ENCODE measurements at places on chromosomes 7 and 10.

GRCh38 chr10:120824881-120825309, 26.3 kb upstream of the WDR11 start:
- peak; percentile 31 for DNase-seq

GRCh38 chr10:29712108-29712507, 77.3 kb upstream of the SVIL start:
- no peak for DNase-seq

GRCh38 chr7:42506097-42506496, 269.1 kb upstream of the GLI3 start:
- DNase-seq, result no peak

GRCh38 chr10:60952067-60952845, 8.3 kb upstream of the RHOBTB1 start:
- peak; percentile 38 for DNase-seq

DNA sequence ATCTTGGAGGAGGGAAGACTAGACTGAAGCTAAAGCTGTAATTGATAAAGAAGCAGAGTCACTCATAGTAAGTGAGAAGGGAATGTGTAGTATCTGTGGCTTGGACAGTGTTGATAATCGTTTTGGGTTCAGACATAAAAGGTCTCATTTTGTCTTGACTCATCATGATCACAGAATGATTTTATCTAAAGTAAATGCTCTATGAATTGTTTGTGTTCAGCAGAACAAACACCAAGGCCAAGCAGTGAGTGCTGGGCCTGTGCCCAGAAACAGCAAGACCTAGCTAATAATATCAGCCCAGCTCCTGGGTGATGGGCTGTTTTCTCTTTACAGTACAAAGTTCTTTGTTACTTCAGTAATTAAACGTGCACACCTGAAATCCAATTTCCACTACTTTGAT, 26.7 kb upstream of the CD36 start:
- DNase-seq, result no peak

- DNase-seq, result peak; percentile 20
Measured at GRCh38 chr10:20257422-20257821, 441.2 kb downstream of the PLXDC2 start.

- DNase-seq, result no peak
Measured at GRCh38 chr7:82897500-82897899, 265.2 kb downstream of the PCLO start.

DNA sequence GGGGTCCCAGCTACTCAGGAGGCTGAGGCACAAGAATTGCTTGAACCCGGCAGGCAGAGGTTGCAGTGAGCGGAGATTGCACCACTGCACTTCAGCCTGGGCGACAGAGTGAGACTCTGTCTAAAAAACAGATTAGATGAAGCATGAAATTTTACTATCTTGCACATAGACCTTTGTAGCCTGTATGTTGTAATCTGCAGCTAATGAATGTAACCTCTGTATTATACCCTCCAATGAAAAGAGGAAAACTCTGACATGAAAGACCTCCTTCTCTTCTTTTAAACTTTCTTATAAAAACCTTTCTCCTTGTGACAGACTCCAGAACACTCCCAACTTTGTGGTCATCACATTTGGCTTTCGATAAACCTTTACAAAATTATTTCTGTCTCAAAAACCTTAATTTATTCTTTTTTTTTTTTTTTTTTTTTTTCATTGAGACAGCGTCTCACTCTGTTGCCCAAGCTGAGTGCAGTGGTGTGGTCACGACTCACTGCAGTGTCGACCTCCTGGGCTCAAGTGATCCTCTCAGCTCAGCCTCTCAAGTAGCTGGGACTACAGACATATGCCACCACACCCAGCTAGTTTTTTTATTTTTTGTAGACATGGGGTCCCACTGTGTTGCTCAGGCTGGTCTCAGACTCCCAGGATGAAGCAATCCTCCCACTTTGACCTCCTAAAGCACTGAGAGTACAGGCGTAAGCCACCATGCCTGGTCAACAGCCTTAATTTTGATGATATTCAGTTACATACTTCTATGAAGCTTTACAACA, 97.4 kb downstream of the SVOPL start:
- peak; percentile 67 for DNase-seq

- no peak for DNase-seq
Measured at GRCh38 chr7:7673240-7673550, 32.6 kb downstream of the UMAD1 start.

GRCh38 chr7:117692338-117692737, 180.9 kb downstream of the CTTNBP2 start:
- no peak for DNase-seq

- no peak for DNase-seq
Measured at GRCh38 chr7:5692112-5692844, 89.2 kb downstream of the RNF216 start.

DNA sequence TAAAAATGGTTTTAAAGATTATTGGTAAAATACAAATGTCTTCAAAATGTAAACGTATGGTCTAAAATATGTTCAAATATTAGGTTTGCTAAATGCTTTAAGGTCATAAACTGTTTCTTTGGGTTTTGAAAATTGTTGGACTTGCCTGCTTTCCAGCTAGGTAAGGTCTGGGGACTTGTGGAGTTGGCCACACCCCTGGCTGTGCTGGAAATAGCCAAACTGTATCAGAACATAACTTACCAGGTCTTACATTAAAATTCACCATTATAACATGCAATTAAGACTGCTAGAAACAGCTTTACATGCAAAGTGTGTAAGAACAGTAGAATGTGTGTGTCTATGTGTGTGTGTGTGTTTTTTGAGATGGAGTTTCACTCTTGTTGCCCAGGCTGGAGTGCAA, 29.7 kb upstream of the BNIP3 start:
- DNase-seq, result no peak

DNA sequence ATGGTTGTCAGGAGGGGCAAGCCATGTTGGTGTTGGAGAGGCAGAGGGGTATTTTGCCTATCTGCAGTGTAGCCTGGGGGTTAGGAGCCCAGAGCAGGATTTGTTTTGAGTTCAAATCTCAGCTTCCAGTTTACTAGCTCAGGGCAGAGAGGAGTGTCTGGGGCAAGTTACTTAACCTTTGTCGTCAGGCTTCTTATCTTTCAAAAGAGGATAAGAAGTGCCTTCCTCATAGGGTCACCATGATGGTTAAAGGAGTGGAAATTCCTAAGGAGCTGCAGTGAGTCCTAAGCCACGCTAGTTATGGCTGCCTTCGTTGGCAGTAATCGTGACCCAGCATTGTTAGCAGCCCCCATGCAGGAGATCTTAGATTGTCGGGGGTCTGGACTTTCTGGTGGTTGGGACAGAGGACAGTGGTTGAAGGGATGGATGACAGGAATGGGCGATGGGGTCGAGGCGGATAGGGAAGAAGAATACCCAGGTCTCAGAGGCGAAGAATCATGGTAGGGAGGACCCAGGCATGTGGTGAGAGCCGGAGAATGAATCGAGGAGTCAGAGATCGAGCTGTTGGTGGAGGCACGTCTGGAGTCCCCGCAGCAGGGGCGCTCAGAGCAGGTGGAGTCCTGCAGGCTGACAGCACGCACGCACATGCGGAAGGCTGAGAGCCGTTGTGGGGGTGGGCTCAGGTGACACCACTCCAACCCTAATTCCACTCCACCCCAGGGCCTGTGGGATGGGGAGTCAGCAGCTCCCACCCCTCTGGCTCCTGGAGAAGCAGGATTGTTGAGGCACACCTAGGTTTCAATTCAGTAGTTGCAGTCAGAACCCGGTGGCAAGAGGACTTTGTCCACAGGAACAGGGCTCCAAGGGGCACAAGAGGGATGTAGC, 11.6 kb downstream of the ADCK2 start:
- DNase-seq, result no peak

GRCh38 chr10:30095631-30096422, 36.4 kb upstream of the JCAD start:
- no peak for DNase-seq

DNA sequence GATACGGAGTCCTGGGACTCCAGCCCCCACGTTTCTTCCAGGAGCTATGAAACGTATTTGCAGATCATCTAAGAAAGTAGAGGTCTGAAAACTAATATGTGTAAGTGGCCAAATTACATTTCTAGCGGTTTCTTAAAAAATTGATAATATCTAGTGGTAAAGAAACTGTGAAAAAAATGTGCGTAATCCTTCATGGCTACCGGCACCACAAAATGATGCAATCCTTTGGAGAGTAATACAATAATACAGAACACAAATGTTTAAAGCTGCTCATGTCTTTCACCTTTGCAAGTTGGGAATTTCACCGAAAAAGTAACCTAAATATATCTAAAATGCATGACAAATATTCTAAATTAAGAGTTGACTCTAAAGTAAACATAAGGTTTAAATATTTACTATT, 742.1 kb downstream of the GRID1 start:
- DNase-seq, result no peak

All from large intestine (tissue), 12 donors.